ENCODE measurements at places on chromosomes 6 and 20.

- DNase-seq: no peak
Observed at GRCh38 chr6:152669895-152670294, 27.8 kb upstream of the MYCT1 start.

- no peak for DNase-seq
Observed at GRCh38 chr20:13492001-13492481, 146.7 kb downstream of the TASP1 start.

DNA sequence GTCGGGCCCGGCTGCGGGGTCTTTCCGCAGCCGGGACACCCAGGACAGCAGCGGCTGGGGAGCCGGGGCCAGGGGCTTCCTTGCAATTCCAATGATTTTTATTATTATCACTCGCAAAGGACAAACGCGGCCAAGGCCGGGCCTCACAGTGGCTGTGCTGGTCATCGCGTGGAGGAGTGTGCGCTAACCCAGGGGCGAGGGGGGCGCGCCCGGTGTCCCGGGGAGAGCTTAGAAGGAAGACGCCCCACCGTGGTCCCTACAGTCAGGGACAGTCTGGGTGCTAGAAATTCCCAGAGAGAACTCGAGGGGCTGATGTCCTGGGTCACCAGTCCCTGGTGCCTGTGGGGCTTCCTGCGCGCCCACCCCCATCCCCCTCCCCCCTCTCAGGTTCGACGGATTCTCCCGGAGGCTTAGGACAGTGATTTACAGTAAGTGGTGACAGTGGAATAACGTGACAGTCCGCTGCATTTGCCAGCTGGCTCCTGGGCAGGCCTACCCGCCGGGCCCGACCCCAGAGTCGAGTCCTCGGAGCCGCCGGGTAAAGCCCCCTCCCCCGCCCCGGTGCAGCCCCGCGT lies 9.5 kb downstream of the FOXC1 start:
- DNase-seq: no peak

- DNase-seq: no peak
Observed at GRCh38 chr20:12941025-12941424, 67.7 kb upstream of the SPTLC3 start.

DNA sequence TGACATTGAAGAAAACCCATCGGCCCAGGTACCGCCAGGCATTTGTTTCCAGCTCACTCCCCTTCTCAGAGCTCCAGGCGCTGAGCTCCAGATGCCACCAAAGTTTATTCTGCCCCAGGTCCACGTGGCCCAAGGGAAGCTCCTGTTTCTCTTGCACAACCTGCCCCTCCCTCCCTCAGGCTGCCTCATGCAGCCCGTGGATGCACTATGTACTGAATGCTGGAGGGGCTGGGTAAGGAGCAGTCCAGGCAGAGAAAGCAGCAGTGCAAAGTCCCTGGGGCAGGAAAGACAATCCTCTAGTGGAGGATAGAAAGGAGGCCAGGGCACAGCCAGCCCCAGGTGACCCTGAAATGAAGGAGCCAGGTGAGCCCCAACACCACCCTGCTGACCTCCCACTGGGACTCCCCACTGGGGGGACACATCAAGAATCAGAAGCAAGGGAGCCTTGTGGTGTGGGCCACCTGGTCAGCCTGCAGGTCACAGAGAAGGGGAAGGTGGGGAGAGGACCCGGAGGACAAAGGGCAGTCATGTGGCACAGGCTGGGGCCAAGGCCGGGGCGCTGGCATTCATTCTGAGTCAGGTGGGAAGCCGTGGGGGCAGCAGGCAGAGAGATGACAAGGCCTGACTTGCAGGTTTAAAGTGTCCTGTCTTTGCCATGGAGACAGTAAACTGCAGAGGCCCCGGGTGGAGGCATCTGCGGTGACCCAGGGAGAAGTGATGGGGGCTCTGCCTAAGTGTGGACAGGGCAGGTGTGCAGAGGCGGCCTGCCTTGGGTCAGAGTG lies 230.1 kb downstream of the PREX1 start:
- peak; percentile 26 for DNase-seq

DNA sequence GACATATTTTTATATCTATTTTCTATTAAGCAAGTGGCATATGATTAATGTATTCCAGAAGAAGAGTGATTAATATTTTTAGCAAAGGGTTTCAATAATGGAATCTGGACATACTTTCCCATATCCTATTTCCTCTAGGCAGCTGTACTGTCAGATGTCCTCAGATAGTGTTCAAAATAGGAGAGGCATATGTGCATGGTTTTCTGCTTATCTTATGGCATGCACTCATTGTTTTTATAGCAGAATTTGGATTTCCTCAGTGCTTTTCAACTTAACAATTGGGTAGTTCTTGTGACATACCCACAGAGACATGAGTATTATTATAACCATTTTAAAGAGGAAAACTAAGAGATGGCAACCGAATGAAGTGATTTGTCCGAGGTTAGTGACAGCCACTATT lies 12.6 kb upstream of the SLC17A5 start:
- no peak for DNase-seq

DNA sequence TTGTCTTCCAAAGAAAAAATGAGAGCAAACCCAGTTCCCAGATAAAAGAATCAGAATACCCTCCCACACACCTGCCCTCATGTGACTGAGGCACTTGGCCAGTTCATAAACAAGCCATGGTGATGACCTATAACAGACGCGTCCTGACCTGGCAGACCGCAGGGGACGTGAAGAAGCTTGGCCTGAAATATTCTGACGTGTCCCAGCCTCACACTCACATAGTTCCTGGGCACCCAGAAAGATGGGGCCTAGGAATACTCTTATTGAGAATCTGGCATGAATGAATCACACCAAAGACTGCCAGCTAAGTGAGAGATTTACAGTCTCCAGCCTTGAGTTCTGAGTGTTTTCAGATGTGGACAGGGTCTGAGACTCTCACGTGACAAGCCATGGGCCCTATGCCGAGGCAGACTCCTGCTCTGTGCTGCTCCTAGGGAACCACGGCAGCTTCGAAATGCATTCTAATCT lies 17.2 kb upstream of the MAP3K4 start:
- no peak for DNase-seq

GRCh38 chr20:44803383-44803941 lies 6.9 kb downstream of the RIMS4 start:
- DNase-seq: no peak

DNA sequence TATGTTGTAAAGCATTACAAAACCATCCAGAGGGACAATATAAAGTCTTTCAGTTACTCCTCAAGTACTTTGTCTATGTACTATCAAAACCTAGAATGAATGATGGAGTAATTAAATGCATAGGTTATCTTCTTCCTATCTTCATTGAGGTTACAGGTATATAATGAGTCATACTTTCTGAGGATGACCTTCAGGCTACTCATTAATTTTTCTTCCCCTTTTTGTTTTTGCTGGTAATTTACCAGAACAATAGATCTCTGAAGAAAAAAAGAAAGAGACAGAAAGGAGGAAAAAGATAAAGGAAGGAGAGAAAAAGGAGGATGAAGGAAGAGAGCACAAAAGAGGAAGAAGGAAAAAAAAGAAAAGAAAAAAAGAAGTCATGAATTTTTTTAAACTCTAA lies 398.4 kb downstream of the TBC1D32 start:
- no peak for DNase-seq

GRCh38 chr6:145629478-145629877 lies 105.8 kb downstream of the EPM2A start:
- DNase-seq: no peak

DNA sequence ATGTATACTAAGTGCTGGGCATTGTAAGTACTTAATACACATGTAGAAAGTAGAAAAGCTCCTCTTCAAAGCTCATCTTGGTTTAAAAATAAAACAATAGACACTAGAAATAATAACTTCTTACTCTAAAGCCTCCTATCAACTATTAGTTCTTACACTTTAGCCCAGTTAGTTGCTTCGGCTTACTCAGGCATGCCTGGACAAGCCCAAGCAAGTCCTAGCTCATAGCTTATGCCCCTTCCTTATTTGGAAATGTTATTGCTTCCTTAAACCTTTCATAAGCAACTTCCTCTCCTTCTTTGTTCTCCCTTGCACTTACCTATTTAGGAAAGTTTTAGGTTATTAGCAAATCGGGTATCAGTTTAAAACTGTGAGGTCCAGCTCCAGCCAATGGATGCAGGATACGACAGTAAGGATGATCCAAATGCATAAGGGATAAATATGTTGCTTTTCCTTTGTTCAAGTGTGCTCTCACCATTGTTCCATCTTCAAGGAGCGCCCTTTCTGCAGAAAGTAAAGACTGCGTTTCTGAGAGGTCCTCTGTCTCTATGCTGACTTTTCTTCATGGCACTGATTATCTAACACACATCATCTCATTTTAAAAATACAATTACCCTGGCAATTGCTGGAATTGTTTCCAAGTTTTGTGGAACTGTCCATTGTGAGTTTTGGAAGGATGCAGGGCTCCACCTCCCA lies 12.3 kb downstream of the TMEM30A start:
- no peak for DNase-seq

GRCh38 chr6:31547727-31548543 lies 527 bp downstream of the NFKBIL1 start:
- no peak for DNase-seq

DNA sequence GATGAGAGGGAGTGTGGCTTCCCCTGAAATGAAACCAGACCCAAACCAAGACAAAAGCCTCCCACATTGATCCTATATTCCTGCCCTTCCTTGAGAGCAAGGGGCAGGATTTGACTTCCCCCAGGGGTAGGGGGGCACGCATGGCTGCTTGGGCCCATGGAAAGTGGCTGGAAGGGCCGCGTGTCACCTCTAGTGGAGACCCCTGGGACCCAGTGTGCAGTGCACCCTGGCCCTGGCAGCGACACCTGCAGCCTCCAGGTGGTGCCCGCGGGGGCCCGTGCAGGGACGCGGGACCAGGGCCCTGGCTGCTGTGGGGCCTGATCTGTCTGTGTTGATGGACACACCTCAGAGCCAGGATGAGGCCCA lies 18.0 kb upstream of the SLCO4A1 start:
- DNase-seq: no peak

DNA sequence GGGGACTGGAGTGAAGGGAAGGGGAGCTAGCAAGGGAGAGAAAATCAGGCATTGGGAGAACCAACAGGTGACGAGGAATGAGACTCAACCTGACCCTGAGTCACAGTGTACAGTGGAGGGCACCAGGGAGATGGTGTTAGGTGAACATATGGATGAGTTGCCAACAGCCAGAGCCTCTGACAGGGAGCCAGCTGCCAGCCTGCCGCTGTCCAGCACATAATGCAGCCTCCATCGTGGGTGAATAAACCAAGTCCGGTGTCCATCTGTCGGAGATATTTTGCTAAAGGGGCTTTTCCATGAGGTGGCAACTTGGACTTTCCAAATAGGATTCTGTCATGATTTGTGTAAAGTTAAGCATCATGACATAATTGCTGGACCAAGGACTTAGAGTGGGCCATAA lies 88.1 kb downstream of the CDH4 start:
- no peak for DNase-seq

DNA sequence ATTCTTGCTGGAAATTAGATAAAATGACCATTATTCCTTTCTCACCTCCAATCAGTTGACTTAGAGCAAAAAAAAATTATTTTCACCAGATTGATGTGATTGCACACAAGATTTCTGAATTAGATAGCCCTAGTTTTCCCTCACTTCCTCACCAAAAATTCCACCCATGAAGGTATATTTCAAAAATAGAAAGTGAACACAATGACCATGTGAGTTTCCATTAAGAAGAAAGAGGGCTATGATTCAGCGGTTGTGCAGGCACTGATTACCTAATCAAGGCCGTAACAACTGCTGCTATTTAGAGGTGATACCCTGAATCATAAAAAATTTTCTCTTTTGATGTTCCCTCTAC lies 19.5 kb upstream of the RALGAPA2 start:
- no peak for DNase-seq

GRCh38 chr6:32167761-32168262 lies 3.4 kb downstream of the EGFL8 start:
- DNase-seq: no peak

GRCh38 chr6:134870677-134871498 lies 79.0 kb downstream of the ALDH8A1 start:
- DNase-seq: no peak

DNA sequence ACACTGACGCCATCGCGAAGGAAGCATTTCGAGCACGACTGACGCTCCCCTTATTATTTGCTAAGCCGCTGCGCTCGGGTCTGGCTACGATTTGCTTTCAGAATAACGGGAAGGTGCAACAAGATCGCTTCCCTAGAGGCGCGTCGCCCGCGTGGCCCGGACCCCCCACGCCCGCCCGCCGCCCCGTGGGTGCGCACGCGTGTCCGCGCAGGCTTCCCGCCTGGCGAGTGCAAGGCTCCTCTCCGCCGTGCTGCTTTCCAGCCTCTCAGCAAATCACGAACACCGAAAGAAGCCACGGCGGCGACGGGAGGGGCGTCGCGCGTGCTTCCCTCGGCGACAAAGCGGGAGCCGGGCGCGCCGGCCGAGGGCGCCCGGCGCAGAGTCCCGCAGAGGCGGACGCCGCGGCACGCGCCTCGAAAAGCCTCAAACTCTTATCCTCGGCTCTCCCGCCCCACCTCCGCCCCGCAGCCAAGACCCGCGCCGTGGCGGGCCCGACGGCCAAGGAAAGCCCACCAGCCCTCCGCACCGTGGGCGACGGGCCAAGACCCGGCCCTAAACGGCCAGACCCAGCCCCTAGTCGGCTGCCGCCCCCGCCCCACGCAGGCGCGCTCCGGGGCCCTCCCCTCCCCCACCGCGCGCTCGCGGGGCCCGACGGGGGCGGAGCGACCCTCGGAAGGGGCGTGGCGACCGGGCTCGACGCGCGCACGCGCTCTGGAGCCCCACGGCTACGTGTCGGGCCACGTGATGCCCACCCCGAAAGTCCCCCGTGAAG lies 987 bp upstream of the QKI start:
- DNase-seq: peak; percentile 96

GRCh38 chr6:54010340-54011276 lies 100.6 kb upstream of the MLIP start:
- DNase-seq: no peak

GRCh38 chr6:91198588-91199255 lies 611.9 kb upstream of the MAP3K7 start:
- no peak for DNase-seq

DNA sequence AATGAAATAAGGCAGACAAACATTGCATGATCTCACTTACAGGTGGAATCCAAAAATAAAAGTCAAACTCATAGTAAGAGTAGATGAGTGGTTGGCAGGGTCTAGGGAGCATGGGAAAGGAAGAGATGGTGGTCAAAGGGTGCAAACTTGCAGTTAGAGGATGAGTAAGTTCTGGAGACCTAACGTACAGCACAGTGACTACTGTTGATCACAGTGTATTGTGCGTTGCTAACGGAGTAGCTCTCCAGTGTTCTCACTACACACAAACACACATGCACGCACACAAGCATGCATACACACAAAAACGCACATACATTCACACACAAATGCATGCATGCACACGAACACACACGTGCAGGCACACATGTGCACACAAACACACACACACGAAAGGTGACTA lies 54.9 kb downstream of the LY86 start:
- DNase-seq: no peak

GRCh38 chr6:39821742-39822532 lies 29.8 kb downstream of the DAAM2 start:
- DNase-seq: no peak

DNA sequence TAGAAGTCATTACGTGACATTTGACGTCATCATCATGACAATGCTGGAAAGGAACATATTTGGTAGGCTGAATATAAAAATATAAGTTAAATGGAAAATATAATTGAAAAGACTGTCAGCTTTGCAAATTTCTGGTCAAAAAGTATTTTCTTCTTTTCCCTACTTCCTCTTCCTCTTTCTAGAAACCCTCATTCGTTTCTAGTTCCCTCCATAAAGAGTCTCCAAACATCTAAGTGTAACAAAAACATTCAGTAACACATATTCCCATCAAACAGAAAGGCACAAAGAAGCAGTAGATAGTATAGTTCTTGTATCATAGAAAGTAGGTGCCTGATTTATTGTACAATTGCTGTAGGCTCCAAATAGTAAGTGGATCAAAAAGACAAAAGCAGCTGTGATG lies 150.8 kb upstream of the FAM83B start:
- DNase-seq: no peak
